A673 (cell line): ENCODE measurements at places on chromosomes 6 and 20.

DNA sequence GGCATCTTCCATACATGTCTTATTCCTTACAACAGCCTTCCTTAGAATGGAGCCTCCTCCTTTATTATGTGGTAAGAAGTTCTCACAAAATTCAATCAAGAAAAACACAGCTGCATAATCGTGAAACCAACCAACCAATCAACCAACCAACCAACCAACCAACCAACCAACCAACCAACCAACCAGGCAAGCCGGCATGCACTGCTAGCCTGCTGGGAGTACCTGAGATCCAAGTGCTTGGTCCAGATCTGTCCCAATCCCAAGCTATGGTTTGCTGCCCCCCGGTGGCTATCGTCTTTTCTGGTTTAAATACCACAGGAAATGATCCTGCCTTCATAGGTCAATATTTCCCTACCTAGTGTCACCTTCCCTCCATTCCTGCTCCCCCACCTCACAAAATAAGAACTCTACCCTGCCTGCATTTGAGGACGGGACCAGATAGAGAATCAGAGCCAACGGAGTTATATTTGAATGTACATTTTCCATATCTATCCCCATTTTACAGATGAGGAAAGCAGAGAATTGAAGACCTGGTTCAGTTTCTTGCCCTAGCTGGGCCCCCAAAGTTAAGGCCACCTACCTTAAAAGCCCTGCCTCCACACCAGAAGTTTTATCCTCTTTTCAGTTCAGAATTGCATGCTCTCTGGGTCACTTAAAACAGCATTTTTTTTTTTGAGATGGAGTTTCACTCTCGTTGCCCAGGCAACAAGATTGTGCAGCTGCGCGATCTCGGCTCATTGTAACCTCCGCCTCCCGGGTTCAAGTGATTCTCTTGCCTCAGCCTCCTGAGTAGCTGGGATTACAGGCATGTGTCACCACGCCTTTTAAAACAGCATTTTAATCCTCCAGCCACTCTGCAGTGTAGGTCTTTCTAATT is 27.1 kb downstream of the RAB44 start:
- H3K4me1 ChIP-seq, result peaks cover 8% of the 10 kb centered on the region
- H3K36me3 ChIP-seq, result no peaks in the 10 kb centered on the region
- peak; percentile 58 for DNase-seq

GRCh38 chr6:53339424-53339823 is 9.3 kb downstream of the ELOVL5 start:
- DNase-seq, result no peak
- no peak overlapping the region for H3K27ac ChIP-seq
- no peak overlapping the region for H3K4me3 ChIP-seq
- H3K27me3 ChIP-seq, result no peaks in the 10 kb centered on the region
- H3K36me3 ChIP-seq, result no peaks in the 10 kb centered on the region

- no peaks in the 10 kb centered on the region for H3K27me3 ChIP-seq
- peak; percentile 53 for DNase-seq
Observed at GRCh38 chr6:168132531-168133167, 53.6 kb upstream of the FRMD1 start.

- no peak for DNase-seq
- no peak overlapping the region for H3K27ac ChIP-seq
- H3K36me3 ChIP-seq, result peaks cover 93% of the 10 kb centered on the region
- no peak overlapping the region for H3K4me3 ChIP-seq
- H3K4me1 ChIP-seq, result no peaks in the 10 kb centered on the region
Observed at GRCh38 chr20:48738399-48739304, 89.1 kb downstream of the PREX1 start.

DNA sequence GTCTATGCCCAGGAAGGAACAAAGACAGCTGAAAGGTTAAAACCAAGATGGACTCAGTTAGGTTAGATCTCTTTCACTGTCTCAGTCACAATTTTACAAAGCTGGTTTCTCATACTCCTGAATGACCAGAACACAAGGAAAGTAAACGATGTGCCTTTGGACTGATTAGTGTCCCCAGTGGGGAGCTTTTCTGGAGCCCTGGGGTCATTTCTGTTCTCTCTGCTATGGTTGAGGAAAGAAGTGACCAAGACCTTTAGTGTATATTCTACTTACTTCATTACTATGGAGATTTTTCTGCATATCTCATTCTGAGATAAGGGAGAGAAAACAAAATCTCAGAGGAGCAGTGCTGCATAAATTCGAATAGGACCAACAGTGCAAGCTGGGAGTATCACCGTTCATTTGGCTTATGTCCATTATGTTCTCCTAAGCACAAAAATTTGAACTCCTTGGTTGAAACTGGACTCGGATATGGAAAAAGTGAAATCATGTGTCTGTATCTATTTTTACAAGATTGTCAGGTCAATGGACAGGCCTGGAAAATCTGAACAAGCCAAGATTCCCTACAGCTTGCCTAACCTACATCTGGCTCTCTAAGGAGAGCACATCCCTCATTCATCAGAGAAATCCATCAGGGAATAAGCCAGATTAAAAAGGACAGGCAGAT is 34.4 kb upstream of the ENPP1 start:
- H3K4me1 ChIP-seq, result no peaks in the 10 kb centered on the region
- no peaks in the 10 kb centered on the region for H3K36me3 ChIP-seq
- no peak overlapping the region for H3K27ac ChIP-seq
- H3K27me3 ChIP-seq, result no peaks in the 10 kb centered on the region
- H3K4me3 ChIP-seq, result no peak overlapping the region
- no peak for DNase-seq

DNA sequence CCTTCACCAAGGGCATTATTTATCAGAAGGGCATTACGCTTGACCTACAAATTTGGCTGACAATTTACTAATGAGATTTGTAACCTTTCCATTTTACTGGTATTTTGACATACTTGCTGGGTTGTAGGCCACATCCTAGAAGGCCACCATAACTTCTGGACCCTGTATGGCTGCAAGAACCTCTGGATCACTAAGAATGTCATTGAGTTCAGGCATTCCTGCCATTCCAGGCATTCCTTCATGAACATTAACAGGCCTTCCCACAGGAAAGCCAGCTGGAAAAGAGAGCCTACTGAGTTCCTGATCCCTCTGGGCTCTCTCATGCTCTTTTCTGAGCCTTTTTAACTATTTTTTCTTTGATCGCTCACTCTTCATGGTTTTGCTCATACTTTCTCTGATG is 28.4 kb upstream of the SLC35A1 start:
- peaks cover 11% of the 10 kb centered on the region for H3K27me3 ChIP-seq
- no peak overlapping the region for H3K27ac ChIP-seq
- H3K4me1 ChIP-seq, result no peaks in the 10 kb centered on the region

- H3K4me3 ChIP-seq, result no peak overlapping the region
- no peaks in the 10 kb centered on the region for H3K36me3 ChIP-seq
- no peak overlapping the region for H3K27ac ChIP-seq
- DNase-seq, result no peak
Observed at GRCh38 chr6:84466511-84466910, 239.1 kb upstream of the CEP162 start.

DNA sequence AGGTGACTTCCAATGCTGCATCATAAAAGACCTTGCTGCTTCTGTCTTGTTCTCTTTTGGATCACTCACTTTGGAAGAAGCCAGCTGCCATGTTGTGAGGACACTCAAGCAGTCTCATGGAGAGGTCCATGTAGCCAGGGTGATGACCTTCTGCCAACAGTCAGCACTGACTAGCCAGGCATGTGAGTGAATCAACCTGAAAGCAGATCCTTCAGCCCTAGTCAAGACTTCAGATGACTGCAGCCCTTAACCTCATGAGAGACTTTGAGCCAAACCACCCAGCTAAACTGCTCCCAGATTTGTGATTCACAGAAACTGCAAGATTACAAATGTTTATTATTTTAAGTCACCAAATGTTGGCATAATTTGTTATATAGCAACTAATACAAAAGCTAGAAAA is 86.0 kb upstream of the IYD start:
- H3K4me1 ChIP-seq, result peaks cover 1% of the 10 kb centered on the region
- H3K27me3 ChIP-seq, result no peaks in the 10 kb centered on the region
- no peaks in the 10 kb centered on the region for H3K36me3 ChIP-seq

GRCh38 chr20:48380661-48381060 is 447.1 kb downstream of the PREX1 start:
- no peaks in the 10 kb centered on the region for H3K27me3 ChIP-seq
- H3K4me3 ChIP-seq, result no peak overlapping the region
- peak; percentile 82 for DNase-seq
- peaks cover 33% of the 10 kb centered on the region for H3K4me1 ChIP-seq
- peak overlapping the region; percentile 35 for H3K27ac ChIP-seq

- no peak overlapping the region for H3K4me3 ChIP-seq
- no peaks in the 10 kb centered on the region for H3K4me1 ChIP-seq
- H3K27me3 ChIP-seq, result no peaks in the 10 kb centered on the region
Observed at GRCh38 chr6:47064274-47064673, 22.1 kb upstream of the ADGRF1 start.

DNA sequence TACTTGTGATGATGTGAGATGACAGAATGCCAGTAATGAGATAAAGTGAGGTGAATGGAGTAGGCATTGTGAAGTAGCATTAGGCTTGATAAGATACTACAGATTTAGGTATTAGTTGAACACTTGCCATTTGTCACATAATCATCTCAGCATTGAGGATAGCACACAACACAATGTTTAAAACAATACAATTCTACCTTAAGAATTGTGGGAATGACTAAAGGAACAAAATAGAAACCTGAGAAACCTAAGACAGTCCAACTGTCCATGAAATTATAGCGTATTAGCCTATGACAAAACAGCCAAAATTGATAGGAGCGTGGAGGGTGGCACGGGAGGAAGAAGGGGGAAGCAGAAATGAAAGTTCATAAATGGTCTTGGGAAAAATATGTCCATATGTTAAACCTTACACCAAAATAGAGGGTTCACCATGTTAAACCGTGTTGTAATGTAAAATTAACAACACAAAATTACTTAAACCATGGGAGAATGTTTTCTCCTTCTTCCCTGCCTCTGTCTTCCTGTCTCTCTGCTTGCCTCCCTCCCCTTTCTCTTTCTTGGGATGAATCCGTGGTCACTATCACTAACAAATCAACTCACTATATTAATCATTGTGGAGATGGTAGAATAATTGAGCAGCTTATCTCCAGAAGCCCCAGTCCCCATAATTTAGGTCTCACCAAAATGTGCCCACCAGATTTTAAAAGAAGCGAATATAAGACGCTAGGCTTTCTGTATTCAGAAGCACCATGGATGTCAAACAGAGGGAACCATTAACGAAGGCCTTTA is 33.0 kb upstream of the HFE start:
- H3K4me1 ChIP-seq, result peaks cover 20% of the 10 kb centered on the region
- H3K27me3 ChIP-seq, result no peaks in the 10 kb centered on the region
- H3K27ac ChIP-seq, result peak overlapping the region; percentile 96
- DNase-seq, result peak; percentile 30

- no peak for DNase-seq
- no peak overlapping the region for H3K4me3 ChIP-seq
- H3K27me3 ChIP-seq, result no peaks in the 10 kb centered on the region
- H3K27ac ChIP-seq, result no peak overlapping the region
- peaks cover 7% of the 10 kb centered on the region for H3K4me1 ChIP-seq
- H3K36me3 ChIP-seq, result no peaks in the 10 kb centered on the region
Observed at GRCh38 chr6:4788953-4789584, 12.9 kb downstream of the CDYL start.

DNA sequence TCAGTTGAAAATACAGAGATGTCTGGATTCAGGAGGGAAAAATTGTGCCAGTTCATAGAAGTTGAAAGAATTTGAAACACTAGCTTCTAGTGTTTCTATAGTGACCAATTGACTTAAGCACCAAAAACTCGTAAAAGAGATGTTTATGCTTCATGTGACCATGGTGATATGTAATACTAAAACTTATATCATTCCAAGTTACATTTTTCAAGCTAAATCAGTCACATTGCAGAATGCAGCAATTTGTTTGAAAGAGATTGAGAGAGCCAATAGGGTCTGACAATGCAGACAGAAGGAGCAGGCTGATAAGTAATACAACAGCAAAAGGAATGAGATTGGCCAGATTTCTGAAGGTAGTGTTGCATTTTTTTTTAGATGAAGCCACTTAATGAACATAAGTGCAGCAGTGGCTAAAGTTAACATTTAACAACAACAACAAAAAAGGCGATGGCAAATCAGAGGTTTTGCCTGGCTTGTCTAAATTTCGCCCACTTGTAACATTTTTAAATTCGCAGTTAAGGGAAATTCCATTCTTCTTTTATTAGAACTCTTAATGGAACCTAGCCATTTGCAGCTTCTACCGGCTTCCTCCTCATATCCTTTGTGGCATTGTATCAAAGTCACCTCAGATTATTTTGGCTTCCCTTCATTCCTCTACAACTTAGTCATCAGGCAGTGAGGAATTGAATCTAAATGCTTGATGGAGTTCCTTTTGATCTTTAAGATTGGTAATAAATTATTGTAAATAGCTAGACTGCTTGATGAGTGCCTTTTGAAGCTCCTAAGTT is 484.0 kb upstream of the SOX4 start:
- H3K27ac ChIP-seq, result no peak overlapping the region
- H3K4me3 ChIP-seq, result no peak overlapping the region
- H3K36me3 ChIP-seq, result no peaks in the 10 kb centered on the region

- no peak overlapping the region for H3K4me3 ChIP-seq
- H3K27me3 ChIP-seq, result no peaks in the 10 kb centered on the region
- H3K36me3 ChIP-seq, result no peaks in the 10 kb centered on the region
- DNase-seq, result no peak
- no peak overlapping the region for H3K27ac ChIP-seq
Observed at GRCh38 chr6:34513646-34514045, 42.5 kb downstream of the SPDEF start.

GRCh38 chr20:58032599-58032998 is 195.9 kb downstream of the ANKRD60 start:
- DNase-seq, result no peak
- H3K4me1 ChIP-seq, result no peaks in the 10 kb centered on the region
- H3K27me3 ChIP-seq, result peaks cover 5% of the 10 kb centered on the region
- H3K4me3 ChIP-seq, result no peak overlapping the region

DNA sequence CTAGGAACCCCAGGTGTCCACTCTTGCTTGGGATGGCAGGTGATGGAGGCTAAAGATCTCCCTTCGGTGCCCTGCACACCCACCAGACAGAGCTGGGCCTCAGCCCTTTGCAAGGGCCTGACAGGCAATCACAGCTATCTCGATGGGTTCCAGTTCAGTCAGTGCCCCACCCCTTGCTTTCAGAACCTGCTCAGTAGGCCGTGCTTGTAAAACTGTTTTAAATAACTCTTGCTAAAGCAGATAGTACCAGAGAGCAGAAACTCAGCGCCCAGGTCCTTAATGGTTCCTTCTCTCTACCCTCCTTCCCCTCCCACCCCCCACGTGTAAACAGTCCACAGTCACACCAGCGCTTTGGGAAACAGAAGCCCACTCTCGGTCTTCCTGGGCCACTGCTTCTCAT is 39.2 kb downstream of the C6orf132 start:
- H3K4me1 ChIP-seq, result no peaks in the 10 kb centered on the region
- no peak for DNase-seq
